ENCODE measurements at places on chromosomes 1 and 21.

DNA sequence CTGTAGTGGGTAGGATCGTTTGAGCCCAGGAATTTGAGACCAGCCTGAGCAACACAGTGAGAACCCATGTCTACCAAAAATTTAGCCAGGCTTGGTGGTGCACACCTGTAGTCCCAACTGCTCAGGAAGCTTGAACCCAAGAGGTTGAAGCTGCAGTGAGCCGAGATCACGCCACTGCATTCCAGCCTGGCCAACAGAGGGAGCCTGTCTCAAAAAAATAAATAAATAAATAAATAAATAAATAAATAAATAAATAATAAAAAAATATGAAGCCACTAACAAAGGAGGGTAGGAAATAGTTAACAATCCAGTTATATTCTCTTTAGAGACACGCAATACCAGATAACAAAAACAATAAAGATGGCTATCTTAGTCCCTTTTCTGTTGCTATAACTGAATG lies 11.9 kb upstream of the CBR3 start:
- no peaks in the 10 kb centered on the region for H3K4me1 ChIP-seq
- no peaks in the 10 kb centered on the region for H3K36me3 ChIP-seq
- no peak overlapping the region for H3K27ac ChIP-seq
- no peak for DNase-seq
- no peaks in the 10 kb centered on the region for H3K27me3 ChIP-seq

GRCh38 chr1:47569681-47570470 lies 132.0 kb downstream of the FOXD2 start:
- H3K4me3 ChIP-seq, result no peak overlapping the region
- no peaks in the 10 kb centered on the region for H3K4me1 ChIP-seq
- DNase-seq, result peak; percentile 94
- no peaks in the 10 kb centered on the region for H3K27me3 ChIP-seq

GRCh38 chr21:42959728-42960127 lies 14.6 kb upstream of the PKNOX1 start:
- peaks cover 1% of the 10 kb centered on the region for H3K4me1 ChIP-seq
- H3K36me3 ChIP-seq, result no peaks in the 10 kb centered on the region
- H3K4me3 ChIP-seq, result no peak overlapping the region
- DNase-seq, result no peak

GRCh38 chr1:234535763-234536515 lies 57.0 kb upstream of the TARBP1 start:
- no peaks in the 10 kb centered on the region for H3K4me1 ChIP-seq
- H3K27ac ChIP-seq, result no peak overlapping the region
- no peaks in the 10 kb centered on the region for H3K27me3 ChIP-seq
- H3K36me3 ChIP-seq, result no peaks in the 10 kb centered on the region
- no peak for DNase-seq

GRCh38 chr1:125066385-125066784 lies 3881.6 kb downstream of the SRGAP2C start:
- no peaks in the 10 kb centered on the region for H3K36me3 ChIP-seq
- H3K27ac ChIP-seq, result no peak overlapping the region
- H3K4me3 ChIP-seq, result no peak overlapping the region
- no peak for DNase-seq
- H3K4me1 ChIP-seq, result no peaks in the 10 kb centered on the region

GRCh38 chr21:25827513-25827912 lies 92.7 kb downstream of the GABPA start:
- H3K27ac ChIP-seq, result no peak overlapping the region
- no peak for DNase-seq
- H3K4me3 ChIP-seq, result no peak overlapping the region
- no peaks in the 10 kb centered on the region for H3K27me3 ChIP-seq
- no peaks in the 10 kb centered on the region for H3K36me3 ChIP-seq
- H3K4me1 ChIP-seq, result no peaks in the 10 kb centered on the region

GRCh38 chr1:41812051-41812450 lies 106.7 kb downstream of the HIVEP3 start:
- H3K4me1 ChIP-seq, result no peaks in the 10 kb centered on the region
- no peaks in the 10 kb centered on the region for H3K27me3 ChIP-seq
- H3K36me3 ChIP-seq, result no peaks in the 10 kb centered on the region
- no peak overlapping the region for H3K4me3 ChIP-seq

DNA sequence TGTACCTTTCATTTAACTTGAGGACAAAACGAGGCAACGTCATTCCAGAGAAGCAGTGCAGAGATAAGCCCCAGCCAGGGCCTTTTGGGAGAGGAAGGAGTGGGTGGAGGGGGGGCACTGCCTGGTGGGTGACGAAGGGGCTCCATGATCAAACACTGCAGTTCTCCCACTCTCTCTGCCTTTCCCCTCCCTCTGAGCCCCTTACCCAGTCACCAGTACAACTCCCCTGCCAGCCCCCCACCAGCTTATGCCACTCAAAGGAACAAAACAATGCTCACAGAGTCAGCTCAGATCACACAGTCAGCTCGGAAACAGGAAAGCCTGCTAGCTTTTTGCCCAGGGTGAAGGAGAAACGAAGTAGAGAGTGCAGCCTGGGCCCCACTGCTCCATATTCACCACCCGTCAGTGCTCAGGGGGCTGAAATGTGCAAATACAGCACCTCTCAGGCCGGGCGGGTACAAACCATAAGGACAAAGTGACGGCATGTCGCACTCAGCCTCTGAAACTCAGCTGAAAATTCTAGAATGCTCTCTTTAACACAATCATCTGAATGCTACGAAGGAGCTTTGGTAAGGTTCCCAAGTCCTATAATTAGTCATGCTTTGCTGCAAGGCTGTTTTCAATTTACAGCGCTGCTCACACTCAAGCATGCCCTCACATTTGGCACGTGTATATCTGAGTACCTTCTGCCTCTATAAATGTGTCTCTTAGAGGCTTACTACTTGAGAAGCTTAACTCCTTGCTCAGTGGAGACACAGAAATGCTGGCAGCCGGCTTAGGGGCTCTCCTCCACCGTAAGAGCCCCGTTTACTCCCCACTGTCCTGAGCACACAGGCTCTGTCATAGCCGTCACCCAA lies 65.8 kb upstream of the RAB4A start:
- no peaks in the 10 kb centered on the region for H3K36me3 ChIP-seq
- peaks cover 6% of the 10 kb centered on the region for H3K4me1 ChIP-seq
- DNase-seq, result no peak

GRCh38 chr1:113538225-113538624 lies 147.9 kb downstream of the MAGI3 start:
- peaks cover 2% of the 10 kb centered on the region for H3K4me1 ChIP-seq
- H3K27ac ChIP-seq, result no peak overlapping the region
- no peaks in the 10 kb centered on the region for H3K27me3 ChIP-seq
- H3K36me3 ChIP-seq, result no peaks in the 10 kb centered on the region
- H3K4me3 ChIP-seq, result no peak overlapping the region

DNA sequence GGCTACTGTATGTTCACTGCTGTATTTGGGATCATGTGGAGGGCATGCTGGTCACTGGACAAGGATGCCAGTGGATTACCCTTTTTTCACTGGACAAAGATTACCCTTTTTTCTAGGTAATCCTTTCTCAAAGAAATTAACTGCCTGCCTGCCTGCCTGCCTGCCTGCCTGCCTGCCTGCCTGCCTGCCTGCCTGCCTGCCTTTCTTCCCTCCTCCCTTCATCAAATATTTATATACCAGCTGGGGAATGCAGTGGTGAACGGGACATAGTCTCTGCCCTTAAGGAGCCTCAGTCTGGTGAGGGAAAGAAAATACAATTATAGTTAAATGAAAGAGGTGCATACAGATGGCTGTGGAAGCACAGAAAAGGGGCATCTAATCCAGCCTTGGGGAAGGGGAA lies 85.0 kb downstream of the PGM1 start:
- H3K36me3 ChIP-seq, result no peaks in the 10 kb centered on the region
- H3K27me3 ChIP-seq, result no peaks in the 10 kb centered on the region
- no peak for DNase-seq
- H3K4me1 ChIP-seq, result peaks cover 4% of the 10 kb centered on the region
- H3K27ac ChIP-seq, result no peak overlapping the region
- no peak overlapping the region for H3K4me3 ChIP-seq

- H3K4me3 ChIP-seq, result no peak overlapping the region
- H3K36me3 ChIP-seq, result peaks cover 6% of the 10 kb centered on the region
- H3K4me1 ChIP-seq, result peaks cover 2% of the 10 kb centered on the region
- no peak for DNase-seq
These were observed 1.4 kb downstream of the ORC1 start for GRCh38 chr1:52402860-52403240.

- H3K27me3 ChIP-seq, result no peaks in the 10 kb centered on the region
- H3K27ac ChIP-seq, result no peak overlapping the region
- no peaks in the 10 kb centered on the region for H3K36me3 ChIP-seq
- H3K4me1 ChIP-seq, result no peaks in the 10 kb centered on the region
- H3K4me3 ChIP-seq, result no peak overlapping the region
These were observed 3.4 kb downstream of the ATP1A4 start for GRCh38 chr1:160154790-160155189.

DNA sequence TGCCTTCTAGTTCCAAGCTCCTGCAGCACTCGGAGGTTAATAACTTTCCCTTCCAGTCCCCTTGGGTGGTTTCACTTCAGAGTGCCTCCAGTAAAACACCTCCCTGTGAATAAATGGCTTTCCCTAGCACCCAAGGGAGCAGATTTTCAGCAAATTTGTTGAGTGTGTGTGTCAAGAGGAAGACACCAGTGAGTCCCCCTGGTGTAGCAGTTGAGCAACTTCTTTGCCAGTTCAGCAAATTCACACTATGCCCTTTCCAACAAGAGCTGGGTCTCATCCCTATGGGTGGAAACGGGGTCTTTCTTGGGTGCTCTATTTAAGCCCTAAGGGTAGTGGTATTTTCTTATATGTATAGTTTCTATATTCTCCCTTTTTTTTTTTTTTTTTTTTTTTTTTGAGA lies 806 bp upstream of the AADACL4 start:
- no peaks in the 10 kb centered on the region for H3K4me1 ChIP-seq
- H3K27ac ChIP-seq, result no peak overlapping the region
- H3K27me3 ChIP-seq, result no peaks in the 10 kb centered on the region

GRCh38 chr1:12327566-12327965 lies 97.7 kb downstream of the VPS13D start:
- H3K4me1 ChIP-seq, result no peaks in the 10 kb centered on the region
- no peak overlapping the region for H3K27ac ChIP-seq
- no peak overlapping the region for H3K4me3 ChIP-seq

DNA sequence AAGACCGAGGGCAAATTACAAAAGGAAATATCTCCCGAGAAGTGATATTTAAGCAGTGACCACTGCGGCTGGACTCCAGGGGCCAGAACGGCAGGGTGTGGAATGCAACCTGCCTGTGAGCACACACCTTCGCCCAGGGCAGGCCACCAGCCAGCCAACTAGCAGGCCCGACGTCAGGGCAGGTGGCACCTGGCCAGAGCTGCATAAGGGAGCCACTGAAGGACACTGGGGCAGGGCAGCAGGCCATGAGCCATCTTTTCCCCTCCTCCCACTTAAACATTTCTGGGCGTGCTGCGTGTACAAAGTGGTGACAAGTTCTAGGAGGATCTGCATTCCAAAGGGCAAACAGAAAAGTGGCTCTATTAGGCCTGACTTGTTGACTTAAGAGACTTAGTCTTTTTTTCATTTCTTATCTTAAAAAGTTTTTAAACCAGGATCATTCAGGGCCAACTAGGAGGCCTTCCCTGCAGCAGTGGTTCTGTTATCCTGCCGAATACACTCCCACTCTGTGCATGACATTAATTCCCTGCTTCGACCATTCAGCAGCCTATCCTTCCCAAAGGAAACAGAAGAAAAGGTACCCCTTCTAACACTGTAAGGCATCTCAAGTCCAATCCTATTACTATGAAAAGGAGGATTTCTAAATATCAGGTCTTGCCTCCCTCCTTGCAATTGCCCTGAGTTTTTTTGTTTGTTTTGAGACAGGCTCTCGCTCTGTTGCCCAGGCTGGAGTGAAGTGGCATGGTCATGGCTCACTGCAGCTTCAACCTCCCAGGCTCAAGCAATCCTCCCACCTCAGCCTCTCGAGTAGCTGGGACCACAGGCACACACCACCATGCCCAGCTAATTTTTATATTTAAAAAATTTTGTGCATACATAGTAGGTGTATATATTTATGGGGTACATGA lies 96.3 kb downstream of the BCAR3 start:
- no peaks in the 10 kb centered on the region for H3K27me3 ChIP-seq
- H3K36me3 ChIP-seq, result peaks cover 52% of the 10 kb centered on the region
- no peak for DNase-seq

GRCh38 chr21:36163750-36164741 lies 7.4 kb downstream of the DOP1B start:
- no peaks in the 10 kb centered on the region for H3K36me3 ChIP-seq
- no peak overlapping the region for H3K4me3 ChIP-seq
- H3K27me3 ChIP-seq, result no peaks in the 10 kb centered on the region

- no peak overlapping the region for H3K4me3 ChIP-seq
- DNase-seq, result no peak
- H3K27me3 ChIP-seq, result no peaks in the 10 kb centered on the region
- no peak overlapping the region for H3K27ac ChIP-seq
These were observed 102.7 kb downstream of the RUNX1 start for GRCh38 chr21:34946385-34946840.

GRCh38 chr1:209064850-209065706 lies 518.4 kb upstream of the CAMK1G start:
- H3K4me3 ChIP-seq, result no peak overlapping the region
- peak; percentile 53 for DNase-seq
- no peaks in the 10 kb centered on the region for H3K27me3 ChIP-seq
- peaks cover 5% of the 10 kb centered on the region for H3K4me1 ChIP-seq

GRCh38 chr1:15945832-15946448 lies 30.0 kb downstream of the ZBTB17 start:
- peaks cover 13% of the 10 kb centered on the region for H3K36me3 ChIP-seq
- no peak for DNase-seq
- H3K27ac ChIP-seq, result no peak overlapping the region
- no peaks in the 10 kb centered on the region for H3K27me3 ChIP-seq
- no peak overlapping the region for H3K4me3 ChIP-seq
- H3K4me1 ChIP-seq, result peaks cover 16% of the 10 kb centered on the region

GRCh38 chr1:31266547-31266946 lies 26.9 kb upstream of the NKAIN1 start:
- H3K4me1 ChIP-seq, result no peaks in the 10 kb centered on the region
- H3K4me3 ChIP-seq, result no peak overlapping the region
- no peak overlapping the region for H3K27ac ChIP-seq

DNA sequence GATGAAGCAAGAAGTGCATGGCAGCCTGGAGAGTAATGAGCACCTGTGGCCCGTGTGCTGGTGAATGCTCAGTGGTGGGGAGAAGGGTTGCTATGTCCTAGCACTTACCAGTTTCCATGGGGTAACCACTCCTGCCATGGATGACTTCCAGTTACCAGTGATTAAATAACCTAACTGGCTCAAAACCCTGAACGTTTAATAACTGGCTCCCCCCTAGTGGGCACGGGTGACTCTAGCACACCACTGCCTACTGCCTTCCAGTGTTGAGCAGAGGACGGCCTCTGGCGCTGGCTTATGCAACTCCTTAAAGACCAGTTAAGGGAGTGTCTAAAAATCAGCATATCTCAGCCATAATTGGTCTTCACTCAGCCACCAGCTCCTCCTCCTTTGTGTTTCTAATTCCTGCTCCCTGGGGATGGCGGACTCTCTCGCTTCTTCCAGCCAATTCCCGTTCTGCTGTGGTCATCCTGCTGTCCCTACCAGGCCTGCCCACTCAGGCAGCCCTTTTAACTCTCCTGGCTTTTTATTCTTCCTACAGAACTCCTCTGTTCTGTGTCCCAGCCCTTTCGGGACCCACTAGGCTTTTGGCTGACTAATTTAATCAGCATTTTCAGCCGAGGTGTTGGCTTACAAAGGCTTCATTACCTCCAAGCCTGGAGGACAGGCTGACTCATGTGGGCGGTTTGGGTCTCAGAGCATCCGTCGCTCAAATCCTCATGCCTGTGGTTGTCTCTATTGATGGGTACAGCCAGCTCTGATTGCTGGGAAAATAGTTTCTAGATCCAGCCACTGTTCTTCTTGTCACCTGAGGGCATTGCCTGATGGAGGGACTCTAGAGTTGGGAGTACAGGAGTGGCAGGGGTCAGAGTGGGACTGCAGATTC lies 332.4 kb downstream of the CAMTA1 start:
- peaks cover 3% of the 10 kb centered on the region for H3K4me1 ChIP-seq
- no peak overlapping the region for H3K27ac ChIP-seq
- no peaks in the 10 kb centered on the region for H3K27me3 ChIP-seq
- H3K4me3 ChIP-seq, result no peak overlapping the region
- no peaks in the 10 kb centered on the region for H3K36me3 ChIP-seq
